Naive B cell (primary cell): ENCODE measurements at places on chromosomes 5 and 9. TPM values are rescaled to one million over a fixed set of nuclear protein-coding genes. Genes with fewer than 3 reads are reported as not detected.

Gene KCNN2
- polyA plus RNA-seq, result not detected

Gene CTSV
- not detected for polyA plus RNA-seq

Gene TNFAIP8
- polyA plus RNA-seq, result 336 TPM

Gene IL3
- polyA plus RNA-seq, result not detected

Gene FBXL7
- not detected for polyA plus RNA-seq

Gene SLCO4C1
- 0.35 TPM for polyA plus RNA-seq

Gene SHC3
- polyA plus RNA-seq, result 0.24 TPM

Gene SLC34A1
- polyA plus RNA-seq, result not detected

Gene SLC35D2
- 2.3 TPM for polyA plus RNA-seq

Gene MARCOL
- polyA plus RNA-seq, result not detected

Gene DMRTA1
- polyA plus RNA-seq, result not detected

Gene ADGRV1
- 0.62 TPM for polyA plus RNA-seq

Gene FBP2
- polyA plus RNA-seq, result not detected

Gene MAP1B
- 0.34 TPM for polyA plus RNA-seq

Gene SCGB3A2
- not detected for polyA plus RNA-seq

Gene KCNMB1
- polyA plus RNA-seq, result not detected

Gene TAF11L3
- polyA plus RNA-seq, result not detected

Gene CDC20B
- polyA plus RNA-seq, result not detected

Gene RMRP
- polyA plus RNA-seq, result 72.3 TPM

Gene ORM1
- polyA plus RNA-seq, result not detected

Gene DIPK1B
- polyA plus RNA-seq, result 24.3 TPM

Gene AJM1
- polyA plus RNA-seq, result not detected

Gene LHX6
- polyA plus RNA-seq, result not detected

Gene SLC44A1
- 23.8 TPM for polyA plus RNA-seq

Gene GPX8
- not detected for polyA plus RNA-seq

Gene FLT4
- not detected for polyA plus RNA-seq

Gene TRIM36
- polyA plus RNA-seq, result not detected

Gene NUTM2G
- 0.24 TPM for polyA plus RNA-seq

Gene CATSPER3
- polyA plus RNA-seq, result 0.31 TPM

Gene NUP155
- polyA plus RNA-seq, result 24.9 TPM

Gene CCL21
- not detected for polyA plus RNA-seq

Gene GABRB2
- not detected for polyA plus RNA-seq

Gene NME5
- not detected for polyA plus RNA-seq

Gene GARIN3
- not detected for polyA plus RNA-seq

Gene MYMK
- polyA plus RNA-seq, result not detected

Gene TIMD4
- not detected for polyA plus RNA-seq

Gene PTGDS
- not detected for polyA plus RNA-seq

Gene SH3TC2
- polyA plus RNA-seq, result not detected

Gene PCDH12
- polyA plus RNA-seq, result not detected

Gene WNT8A
- not detected for polyA plus RNA-seq

Gene NR5A1
- not detected for polyA plus RNA-seq

Gene CCNO
- not detected for polyA plus RNA-seq

Gene PTGS1
- polyA plus RNA-seq, result 23.1 TPM

Gene RGS14
- 25.4 TPM for polyA plus RNA-seq

Gene SELENOP
- polyA plus RNA-seq, result 0.50 TPM

Gene DNAH5
- polyA plus RNA-seq, result not detected

Gene MEGF10
- polyA plus RNA-seq, result not detected

Gene MLANA
- polyA plus RNA-seq, result 0.45 TPM

Gene FUBP3
- polyA plus RNA-seq, result 22.5 TPM

Gene SOX30
- polyA plus RNA-seq, result 1.1 TPM

Gene IL17B
- polyA plus RNA-seq, result not detected

Gene LRRC19
- 0.27 TPM for polyA plus RNA-seq

Gene CD14
- polyA plus RNA-seq, result 10.2 TPM

Gene NR6A1
- polyA plus RNA-seq, result 0.08 TPM

Gene EFNA5
- polyA plus RNA-seq, result not detected

Gene TEK
- polyA plus RNA-seq, result not detected

Gene GFPT2
- not detected for polyA plus RNA-seq

Gene PIP5KL1
- polyA plus RNA-seq, result not detected

Gene PCDHA13
- not detected for polyA plus RNA-seq
